ENCODE measurements at places on chromosomes 1 and 21. TPM values are rescaled to one million over a fixed set of nuclear protein-coding genes. Genes with fewer than 3 reads are reported as not detected.

IL12RB2 gene
- 1.3 TPM for total RNA-seq

MTMR11 gene
- 3.0 TPM for total RNA-seq

DNA sequence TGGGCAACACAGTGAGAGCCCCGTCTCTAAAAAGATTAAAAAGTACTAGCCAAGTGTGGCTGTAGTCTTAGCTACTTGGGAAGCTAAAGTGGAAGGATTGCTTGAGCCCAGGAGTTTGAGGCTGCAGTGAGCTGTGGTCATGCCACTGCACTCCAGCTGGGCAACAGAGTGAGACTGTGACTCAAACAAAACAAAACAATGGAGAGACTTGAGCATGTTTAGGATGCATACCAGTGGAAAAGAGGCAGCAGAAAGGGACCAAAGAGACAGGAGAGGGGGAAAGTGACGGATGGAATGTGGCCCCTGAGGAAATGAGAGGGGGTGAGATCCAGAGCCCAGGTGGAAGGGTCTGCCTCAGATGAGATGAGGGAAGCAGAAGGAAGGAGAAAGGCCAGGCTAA, 358.9 kb downstream of the RPS6KC1 start:
- H3K27me3 ChIP-seq, result no peaks in the 10 kb centered on the region
- no peak overlapping the region for H3K27ac ChIP-seq
- no peaks in the 10 kb centered on the region for H3K4me1 ChIP-seq
- no peaks in the 10 kb centered on the region for H3K36me3 ChIP-seq

DNA sequence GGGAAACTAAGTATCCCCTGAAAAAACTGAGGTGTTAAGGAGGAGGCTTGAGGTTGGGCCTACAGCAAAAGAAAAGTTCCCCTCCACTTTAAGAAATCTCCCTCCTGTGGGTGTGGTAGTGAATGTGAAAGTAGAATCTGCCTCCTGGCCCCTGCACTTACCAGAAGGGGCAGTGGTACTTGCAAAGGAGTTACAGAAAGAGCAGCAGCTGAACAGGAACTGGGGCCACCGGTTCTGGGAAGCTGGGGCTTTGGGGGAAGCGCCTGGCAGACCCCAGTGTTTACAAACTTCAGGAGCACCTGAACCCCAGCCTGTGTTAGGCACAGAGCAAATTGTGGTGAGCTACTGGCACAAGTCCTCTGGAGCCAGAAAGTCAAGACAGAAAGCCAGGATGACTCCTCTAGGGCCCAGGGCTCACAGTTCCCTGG, 250.2 kb upstream of the FGGY start:
- H3K4me3 ChIP-seq, result no peak overlapping the region
- H3K36me3 ChIP-seq, result no peaks in the 10 kb centered on the region
- no peak for DNase-seq
- H3K27me3 ChIP-seq, result no peaks in the 10 kb centered on the region

INAVA gene
- total RNA-seq, result 30.7 TPM
